NCI-H1105 (cell line): ENCODE measurements at places on chromosomes 13 and 19.

- no peak for DNase-seq
Observed at GRCh38 chr13:83350569-83350968, 531.7 kb downstream of the SLITRK1 start.

DNA sequence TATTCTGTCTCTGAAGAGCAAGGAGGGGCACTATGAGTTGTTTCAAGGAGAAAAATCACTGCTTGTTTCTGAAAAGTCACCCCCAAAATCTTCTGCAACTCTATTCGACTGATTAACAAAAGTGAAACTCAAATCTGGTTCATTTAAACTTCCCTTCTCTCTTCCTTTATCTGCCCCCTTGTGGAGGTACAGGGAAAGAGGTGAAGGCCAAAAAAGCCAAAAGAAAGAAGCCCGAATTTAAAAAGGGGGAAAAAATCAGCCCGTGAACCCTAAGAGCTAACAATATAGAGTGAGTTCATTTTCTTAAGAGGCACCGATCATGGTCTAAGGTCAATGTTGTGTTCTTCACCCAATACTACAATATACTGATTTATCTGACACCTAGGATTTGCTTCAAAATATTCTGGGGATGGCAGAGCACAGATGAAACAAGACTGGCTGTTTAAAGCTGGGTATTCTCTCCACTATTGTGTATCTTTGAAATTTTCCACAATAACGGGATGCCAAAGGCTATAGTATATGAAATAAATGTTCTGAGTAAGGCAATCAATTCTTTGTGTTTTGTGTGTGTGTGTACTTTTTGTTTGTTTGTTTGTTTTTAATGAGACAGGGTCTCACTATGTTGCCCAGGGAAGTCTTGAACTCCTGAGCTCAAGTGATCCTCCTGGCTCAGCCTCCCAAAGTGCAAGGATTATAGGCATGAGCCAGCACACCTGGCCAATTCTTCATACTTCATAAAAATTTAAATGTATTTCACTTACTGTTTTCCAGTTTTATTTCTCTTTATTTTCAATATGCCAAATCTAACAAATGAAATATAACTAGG lies 55.0 kb upstream of the EEF1AKMT1 start:
- peak; percentile 4 for DNase-seq

DNA sequence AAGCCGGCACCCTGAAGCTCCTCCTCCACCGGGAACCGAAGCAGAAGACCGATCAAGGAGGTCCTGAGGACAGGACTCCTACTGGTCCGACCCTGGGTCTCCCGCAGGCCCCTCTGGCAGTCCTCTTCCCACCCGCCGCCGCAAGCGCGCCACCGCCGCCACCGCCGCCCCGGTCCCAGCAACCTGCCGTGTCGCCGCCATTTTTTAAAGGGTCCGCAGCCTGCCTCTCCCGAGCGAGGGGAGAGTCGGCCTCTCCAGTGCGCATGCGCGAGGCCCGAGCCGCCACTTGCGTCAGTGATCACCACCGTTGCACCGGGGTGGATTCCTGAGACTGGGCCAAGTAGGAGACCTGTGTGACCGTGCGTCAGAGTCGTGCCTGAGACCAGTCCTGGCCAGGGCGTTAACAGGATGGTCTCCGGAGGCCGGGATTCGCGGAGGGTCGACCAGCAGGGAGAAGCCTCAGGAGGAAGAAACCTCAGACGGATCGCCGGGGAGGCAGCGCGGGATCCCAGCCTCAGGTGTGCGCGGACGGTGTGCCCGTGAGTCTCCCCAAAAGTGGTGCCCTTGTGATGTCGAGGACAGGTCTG lies 51.6 kb downstream of the ZNF146 start:
- no peak for DNase-seq

DNA sequence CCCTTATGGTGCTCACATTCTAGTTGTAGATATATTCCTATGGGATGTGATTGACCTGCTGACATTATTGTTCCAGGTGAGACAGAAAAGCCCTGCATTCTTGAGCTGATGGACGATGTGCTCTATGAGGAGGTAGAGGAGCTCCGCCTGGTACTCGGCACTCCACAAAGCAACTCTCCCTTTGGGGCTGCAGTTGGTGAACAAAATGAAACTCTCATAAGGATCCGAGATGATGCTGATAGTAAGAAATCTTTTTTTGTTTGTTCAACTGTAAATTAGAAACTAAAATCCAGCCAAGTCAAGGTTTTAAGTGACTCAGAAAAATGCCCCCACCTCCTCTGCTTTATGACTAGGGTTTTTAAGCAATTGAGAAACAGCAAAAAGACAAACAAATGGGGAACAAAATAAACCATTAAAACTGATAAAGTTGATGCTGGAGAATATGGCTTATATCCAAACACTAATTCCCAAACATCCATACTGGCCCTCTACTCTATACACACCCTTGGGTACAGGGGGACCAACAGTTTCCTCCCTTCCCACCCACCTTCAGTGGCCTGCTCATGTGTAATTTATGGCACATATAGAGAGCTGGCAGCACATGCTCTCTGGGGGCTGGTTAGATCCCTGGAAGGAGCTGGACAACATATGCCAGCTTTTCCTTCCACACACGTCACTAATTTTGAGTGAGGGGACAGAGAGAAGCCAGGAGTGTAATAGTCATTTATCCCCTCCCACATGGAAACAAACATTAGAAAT lies 139.6 kb downstream of the STOML3 start:
- no peak for DNase-seq

GRCh38 chr13:79320433-79320832 lies 85.6 kb downstream of the RBM26 start:
- DNase-seq = no peak
